ENCODE measurements at places on chromosomes 4 and X. TPM values are rescaled to one million over a fixed set of nuclear protein-coding genes. Genes with fewer than 3 reads are reported as not detected.

The NXF2B gene
- 0.85 TPM for total RNA-seq

The SMR3A gene
- not detected for total RNA-seq

The UCP1 gene
- 0.21 TPM for total RNA-seq

The HTN3 gene
- not detected for total RNA-seq

The MFAP3L gene
- 7.9 TPM for total RNA-seq

The F8A2 gene
- not detected for total RNA-seq

DNA sequence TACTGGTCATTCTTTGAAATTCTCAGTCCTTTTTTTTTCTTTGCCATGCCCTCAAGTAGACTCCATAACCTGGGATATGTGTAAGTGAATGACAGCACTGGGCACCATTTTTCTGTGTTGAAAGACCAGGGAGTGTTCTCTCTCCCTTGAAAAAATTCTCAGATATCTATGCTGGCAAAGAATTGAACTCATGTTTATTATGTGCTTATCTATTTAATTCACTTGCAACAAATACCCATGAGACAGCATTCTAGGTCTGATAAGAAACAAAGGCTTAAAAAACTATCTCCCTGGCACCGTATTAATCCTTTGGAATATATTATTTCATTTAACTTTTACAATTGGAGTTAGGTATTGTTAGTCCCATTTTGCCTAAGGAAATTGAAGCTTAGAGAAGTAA, 36.7 kb downstream of the LARP7 start:
- no peak for DNase-seq

DNA sequence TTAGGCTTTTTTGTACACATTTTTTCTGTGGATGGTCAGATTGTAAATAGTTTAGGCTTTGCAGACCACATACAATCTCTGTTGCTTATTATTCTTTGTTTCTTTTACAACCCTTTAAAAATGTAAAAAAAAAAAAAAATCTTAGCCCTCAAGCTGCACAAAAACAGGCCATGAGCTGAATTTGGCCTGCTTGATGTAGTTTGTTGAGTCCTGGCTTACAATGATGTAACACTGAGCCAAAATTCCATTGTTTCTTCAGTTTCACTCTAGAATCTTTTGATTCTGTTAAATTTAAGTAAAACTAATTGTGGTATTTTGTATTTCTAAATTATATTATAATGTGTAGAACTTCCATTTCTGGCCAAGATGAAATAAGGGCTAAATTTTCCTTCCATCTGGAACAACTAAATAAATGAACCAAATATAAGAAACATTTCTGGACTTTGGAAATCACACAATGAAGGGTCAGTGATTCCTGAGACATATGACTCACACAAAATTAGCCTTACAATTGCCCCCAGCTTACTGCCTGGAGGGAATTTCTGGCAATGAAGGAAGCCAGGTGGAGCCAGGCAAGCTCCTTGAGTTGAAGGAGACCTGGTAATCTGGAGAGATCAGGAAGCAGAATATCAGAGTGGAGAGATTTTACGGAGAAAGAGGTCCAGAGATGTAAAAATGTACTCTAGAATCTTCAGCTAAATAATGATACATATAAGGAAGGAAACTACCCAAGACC, 29.8 kb downstream of the IQCM start:
- peak; percentile 39 for DNase-seq

DNA sequence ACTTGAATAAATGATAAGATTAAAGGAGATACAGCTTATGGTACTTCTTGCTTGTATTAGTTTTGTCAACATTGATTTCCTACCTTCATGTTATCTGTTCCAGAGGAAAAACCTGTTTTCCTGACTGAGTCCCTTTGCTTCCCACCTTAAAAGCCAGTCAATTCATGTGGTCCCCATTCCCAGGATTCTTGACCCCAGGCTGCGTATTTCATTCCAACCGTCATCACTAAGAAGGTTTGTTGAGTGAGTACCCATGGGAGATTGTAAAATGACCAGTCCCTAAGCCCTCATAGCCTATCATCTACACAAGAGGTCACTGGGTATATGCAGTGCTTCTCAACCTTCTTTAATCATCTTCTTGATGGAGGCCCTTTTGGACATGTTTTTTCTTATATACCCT, 52.2 kb downstream of the BEX3 start:
- no peak for DNase-seq

GRCh38 chr4:122691988-122692387, 40.5 kb upstream of the BBS12 start:
- DNase-seq, result no peak

- no peak for DNase-seq
Measured at GRCh38 chrX:136047969-136048368, 62.7 kb downstream of the SLC9A6 start.

GRCh38 chr4:41257906-41258305, 1.2 kb downstream of the UCHL1 start:
- DNase-seq, result no peak

DNA sequence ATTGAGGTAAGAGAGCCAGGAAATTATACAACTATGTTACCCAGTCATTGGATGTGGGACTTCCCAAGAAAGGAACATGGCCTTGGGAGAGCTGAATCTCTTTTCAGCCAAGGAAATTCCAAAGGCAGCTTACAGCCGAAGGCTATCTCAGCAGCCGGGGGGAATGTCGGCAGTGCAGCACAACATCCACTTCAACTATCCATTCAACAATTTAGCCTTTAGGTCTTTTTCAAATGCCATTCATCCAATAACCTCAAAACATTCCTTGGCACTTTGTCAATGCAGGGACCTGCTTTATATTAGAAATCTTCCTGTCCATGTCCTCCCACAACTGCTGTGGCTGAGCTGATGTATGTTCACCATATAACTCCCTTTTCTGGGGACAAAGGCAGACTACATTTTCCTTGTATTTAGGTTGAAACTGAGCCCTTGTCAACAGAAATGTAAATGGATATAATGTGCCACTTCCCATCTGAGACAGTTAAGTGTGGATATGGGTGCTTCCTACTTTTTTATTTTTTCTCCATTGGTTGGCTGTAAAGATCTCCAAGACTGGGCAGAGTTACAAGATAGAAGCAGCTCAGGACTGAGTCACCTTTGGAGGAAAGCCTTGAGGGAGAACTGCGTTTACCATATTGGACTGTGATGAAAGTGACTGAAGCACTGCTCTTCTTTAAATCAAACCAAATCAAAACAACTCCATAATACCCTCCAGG, 94.8 kb downstream of the GPRIN3 start:
- DNase-seq, result no peak

DNA sequence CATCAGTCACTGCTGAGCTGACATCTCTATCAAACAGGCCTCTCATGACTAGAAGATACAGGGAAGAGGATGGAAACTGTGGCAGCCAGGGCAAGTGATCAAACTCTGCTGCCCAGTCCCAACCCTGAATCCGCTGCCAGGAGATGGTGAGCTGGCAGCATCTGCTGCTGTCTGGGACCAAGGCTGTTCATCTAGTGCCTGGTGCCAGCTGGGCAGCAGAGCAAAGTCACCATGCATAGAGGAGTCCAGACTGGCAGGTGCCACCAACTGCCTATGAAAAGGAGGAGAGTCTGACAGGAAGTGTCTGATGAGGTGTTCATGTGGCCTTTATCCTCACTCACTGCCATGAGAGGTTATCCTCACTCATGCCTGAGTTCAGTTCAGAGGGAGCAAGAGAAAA, 518.9 kb downstream of the MID1IP1 start:
- DNase-seq, result no peak

DNA sequence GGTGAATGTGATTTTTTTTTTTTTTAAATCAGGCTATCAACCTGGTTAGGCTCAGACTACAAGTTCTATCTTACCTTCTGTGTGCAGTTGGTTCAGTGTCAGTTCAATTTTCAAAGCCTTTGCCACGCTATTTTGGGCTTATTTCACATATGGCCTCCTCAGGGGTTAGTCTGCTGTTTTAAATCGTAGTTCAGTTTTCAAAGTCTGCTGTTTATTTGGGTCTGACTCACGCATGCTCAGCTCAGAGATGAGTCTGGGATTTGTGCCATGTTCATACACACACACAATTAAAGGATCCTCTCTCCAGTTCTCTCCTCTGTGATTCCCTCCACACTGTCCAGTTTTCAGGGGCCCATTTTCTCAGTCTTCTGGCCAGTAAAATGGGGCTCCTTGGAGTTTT, 32.3 kb upstream of the ZFX start:
- DNase-seq, result no peak

- DNase-seq, result no peak
Measured at GRCh38 chr4:15232366-15233263, 195.2 kb upstream of the C1QTNF7 start.

- no peak for DNase-seq
Measured at GRCh38 chrX:24428516-24428915, 36.6 kb upstream of the PDK3 start.

- peak; percentile 92 for DNase-seq
Measured at GRCh38 chr4:13654162-13654797, 26.8 kb upstream of the BOD1L1 start.

GRCh38 chr4:109945056-109945455, 32.4 kb downstream of the EGF start:
- no peak for DNase-seq

GRCh38 chr4:2217726-2218125, 24.2 kb downstream of the HAUS3 start:
- no peak for DNase-seq

DNA sequence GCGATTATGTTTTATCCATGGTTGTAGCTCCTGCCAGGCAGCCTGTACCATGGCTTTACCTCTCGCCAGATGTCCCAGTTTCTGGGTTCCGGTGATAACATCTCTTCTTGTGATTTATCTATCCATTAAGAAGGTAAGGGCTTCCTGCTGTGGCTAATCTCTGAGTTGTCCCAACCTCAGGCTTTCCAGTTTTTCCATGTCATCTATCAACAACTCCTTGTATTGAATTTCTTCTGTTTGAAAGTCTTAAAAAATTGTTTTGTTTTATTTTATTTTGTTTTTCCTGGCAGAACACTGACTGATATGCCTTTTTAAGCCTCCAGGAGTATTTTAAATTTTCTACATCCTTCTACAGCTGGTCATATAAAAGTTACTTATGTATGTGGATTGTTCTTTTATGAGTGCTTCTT, 241.9 kb downstream of the ANTXR2 start:
- DNase-seq, result no peak

GRCh38 chrX:12579311-12579710, 211.9 kb upstream of the PRPS2 start:
- no peak for DNase-seq

DNA sequence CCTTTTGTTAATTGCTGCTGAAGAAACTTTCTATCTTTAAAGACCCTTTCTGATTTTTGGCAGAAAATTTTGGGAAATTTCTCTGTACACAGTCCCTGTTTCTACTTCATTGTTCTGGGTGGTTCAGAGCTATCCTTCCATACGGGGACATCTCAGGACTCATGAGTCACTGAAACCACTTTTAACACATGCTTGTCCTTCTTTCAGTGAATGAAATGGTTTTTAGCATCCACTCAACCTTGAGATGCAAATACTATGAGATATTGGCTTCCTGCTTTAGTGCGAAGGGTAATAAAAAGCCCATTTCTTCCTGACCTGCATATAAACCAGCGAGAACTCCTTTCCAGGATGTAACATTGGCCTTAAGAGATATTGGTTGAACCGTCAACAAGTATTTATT, 158.0 kb downstream of the REPS2 start:
- no peak for DNase-seq

Measured in GM23338 (cell line).